ENCODE measurements at places on chromosomes 5 and 9.

GRCh38 chr5:171166766-171167165 lies 142.3 kb upstream of the TLX3 start:
- no peak for DNase-seq

- DNase-seq: no peak
Measured at GRCh38 chr9:115063058-115063845, 54.7 kb downstream of the TNC start.

- no peak for DNase-seq
Measured at GRCh38 chr9:137069508-137070091, 757 bp downstream of the SAPCD2 start.

DNA sequence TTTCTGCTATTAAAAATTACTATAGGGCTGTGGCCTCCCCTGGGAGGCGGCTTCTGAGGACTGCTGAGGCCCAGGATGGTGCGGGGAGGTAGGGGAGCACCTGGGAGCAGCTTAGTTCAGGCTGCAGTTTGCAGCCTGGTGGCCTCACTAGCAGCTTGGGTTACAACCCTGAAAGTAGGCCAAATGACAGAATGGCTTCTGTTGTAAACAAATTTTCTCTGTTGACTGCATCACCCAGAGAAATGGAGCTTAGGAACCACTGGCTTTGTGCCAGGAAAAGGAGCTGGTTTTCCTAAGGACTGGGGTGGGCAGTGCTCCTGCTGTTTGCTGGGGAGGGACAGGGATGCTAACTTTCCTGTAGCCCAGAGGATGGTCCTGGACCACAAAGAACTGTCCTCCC lies 130.3 kb downstream of the ENTREP1 start:
- no peak for DNase-seq

- DNase-seq: no peak
Measured at GRCh38 chr5:172707285-172708182, 63.5 kb downstream of the DUSP1 start.

DNA sequence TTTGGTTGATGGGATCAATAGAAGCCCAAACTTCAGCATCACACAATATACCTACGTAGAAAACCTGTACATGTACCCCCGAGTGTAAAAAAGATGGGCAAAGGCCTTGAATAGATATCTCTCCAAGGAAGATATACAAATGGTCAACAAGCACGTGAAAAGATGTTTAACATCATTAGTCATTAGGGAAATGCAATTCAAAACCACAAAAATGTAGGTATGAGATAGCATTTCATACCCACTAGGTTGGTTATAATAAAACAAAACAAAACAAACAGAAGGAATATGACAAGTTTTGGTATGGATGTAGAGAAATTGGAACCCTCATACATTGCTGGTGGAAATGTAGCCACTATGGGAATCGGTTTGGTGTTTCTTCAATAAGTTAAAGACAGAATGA lies 33.1 kb upstream of the PPARGC1B start:
- no peak for DNase-seq

DNA sequence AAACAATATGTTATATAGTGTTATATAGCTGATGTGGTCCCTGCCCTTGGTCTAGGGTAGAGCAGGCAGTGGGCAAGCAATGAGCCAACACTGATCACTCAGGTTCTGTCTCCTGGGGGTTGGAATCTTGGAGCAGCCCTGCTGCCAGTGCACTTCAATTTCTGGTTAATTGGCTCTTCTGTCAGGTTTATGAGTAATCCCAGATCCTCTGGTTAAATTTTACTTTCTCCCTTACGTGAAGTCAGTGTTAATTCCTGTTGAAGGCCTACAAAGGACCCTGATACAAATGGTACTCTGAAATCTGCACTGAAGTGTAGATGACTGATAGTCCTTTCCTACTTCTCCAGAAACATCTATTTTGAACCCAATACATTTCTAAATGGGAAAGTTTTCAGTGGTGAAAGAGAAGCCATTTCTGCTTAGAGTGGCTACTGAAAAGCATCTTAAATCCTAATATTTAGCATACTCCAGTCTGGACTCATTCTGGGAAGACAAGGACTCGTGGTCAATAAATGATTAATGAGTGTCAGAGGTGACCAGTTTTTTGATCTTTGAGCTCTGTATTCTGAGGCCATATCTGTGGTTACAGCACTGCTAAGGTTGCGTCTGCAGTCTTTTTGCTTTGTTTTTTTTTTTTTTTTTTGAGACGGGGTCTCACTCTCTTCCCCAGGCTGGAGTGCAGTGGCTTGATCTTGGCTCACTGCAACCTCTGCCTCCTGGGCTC lies 442.4 kb downstream of the KIF4B start:
- no peak for DNase-seq

DNA sequence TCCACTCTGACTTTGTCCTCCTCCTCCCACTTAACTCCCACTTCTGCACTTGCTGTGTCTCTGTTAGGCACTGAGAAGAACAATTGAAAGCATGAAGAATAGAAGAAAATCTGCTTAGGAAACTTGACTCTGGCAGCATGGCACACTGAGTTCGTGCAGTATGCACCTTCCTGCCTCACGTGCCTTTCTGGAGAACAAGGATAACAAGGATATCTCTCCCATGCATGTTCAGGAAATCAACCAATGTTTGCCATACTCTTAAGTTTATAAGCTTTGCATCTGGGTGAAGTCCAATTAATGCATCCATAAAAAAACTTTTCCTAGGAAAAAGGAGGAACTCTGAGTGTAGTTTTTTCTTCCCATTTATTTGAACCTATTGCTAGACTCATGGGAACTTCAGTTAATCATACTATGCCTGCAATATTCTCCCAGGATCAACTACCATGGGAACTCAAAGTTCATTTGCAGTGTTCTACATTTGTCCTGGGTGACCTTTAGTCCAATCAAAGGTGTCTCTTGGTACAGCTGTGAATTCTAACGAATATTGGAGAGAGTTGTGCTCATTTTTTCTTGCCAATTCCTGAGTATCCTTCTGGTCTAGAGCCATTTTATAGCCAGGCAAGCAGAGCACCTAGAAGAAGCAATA lies 227.0 kb downstream of the ENC1 start:
- no peak for DNase-seq
